ENCODE measurements at places on chromosomes 5 and 9.
A peak's percentile ranks its signal among the peaks of the same experiment; 100 is the strongest.

DNA sequence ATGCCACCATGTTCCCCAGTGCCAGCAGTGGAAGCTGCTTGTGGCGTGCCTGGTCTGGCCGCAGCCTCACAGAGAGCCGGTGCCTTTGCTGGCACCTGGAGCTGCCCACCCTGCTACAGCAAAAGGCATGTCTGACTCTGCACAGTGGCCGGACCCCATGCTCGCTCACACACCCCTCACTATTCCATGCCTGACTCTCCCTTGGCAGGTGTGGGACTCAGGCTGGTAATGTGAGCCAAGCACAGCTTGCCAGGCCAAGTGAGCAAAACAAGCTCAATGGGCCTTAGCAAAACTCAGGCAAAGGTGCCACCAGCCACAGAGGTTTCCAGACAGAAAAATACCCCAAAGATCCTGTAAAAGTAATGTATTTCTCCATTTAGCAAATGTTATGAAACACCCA is 15.5 kb downstream of the GNA14 start:
- no peak for DNase-seq

DNA sequence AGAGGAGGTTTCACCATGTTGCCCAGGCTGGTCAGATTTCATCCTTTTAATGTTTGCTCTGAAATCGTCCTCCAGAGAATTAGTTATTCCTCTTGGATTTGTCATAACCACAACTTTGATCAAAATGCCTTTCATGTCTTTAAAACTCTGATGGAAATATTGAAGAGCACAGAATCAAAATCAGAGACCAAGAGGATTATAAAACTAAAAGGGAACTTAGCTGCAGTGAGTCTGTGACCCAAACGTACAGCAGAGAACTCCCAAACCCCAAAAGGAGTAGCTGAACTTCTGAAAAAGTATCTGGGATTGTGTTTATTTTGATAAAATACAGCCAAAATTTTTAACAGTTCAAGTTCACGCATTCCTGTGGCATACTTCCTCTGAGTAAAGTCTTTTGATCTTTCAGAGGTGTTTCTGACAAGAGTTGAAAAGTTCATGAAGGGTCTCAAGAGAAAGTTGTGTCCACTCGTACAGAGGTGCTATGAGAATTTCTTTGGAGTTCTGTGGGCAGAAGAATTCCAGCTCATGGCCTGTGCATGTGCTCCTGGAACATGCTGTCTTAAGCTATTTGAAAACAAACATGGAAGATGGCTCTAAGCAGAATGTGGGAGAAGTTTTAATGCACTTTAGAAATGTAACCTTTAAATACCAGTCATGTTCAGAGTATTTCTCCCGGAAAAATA is 124.0 kb downstream of the ESM1 start:
- no peak for DNase-seq

GRCh38 chr5:174231956-174232487 is 186.5 kb downstream of the NSG2 start:
- DNase-seq, result no peak

DNA sequence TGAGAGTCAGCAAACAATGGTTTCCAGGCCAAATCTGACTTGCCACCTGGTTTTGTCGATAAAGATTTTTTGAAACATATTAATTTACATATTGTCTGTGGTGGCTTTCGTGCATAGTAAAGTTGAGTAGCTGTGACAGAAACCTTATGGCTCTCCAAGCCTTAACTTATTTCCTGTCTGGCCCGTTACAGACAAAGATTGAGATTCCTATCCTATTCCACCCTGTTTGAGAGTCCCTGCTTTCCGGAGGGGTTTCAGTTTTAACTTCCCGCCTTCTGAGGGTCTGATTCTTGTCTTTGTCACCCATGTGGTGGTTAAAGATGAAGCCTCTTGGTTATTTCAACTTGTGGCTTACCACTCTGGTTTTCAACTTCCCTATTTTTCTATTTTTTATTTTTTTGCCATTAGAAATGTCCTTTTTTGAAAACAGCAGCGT is 11.4 kb downstream of the OTULIN start:
- DNase-seq, result peak; percentile 43
